H7 (cell line): ENCODE measurements at places on chromosomes 6 and 20. TPM values are rescaled to one million over a fixed set of nuclear protein-coding genes. Genes with fewer than 3 reads are reported as not detected.

CPNE5 gene
- 0.04 and 0.42 TPM in 2 replicates for total RNA-seq

DNA sequence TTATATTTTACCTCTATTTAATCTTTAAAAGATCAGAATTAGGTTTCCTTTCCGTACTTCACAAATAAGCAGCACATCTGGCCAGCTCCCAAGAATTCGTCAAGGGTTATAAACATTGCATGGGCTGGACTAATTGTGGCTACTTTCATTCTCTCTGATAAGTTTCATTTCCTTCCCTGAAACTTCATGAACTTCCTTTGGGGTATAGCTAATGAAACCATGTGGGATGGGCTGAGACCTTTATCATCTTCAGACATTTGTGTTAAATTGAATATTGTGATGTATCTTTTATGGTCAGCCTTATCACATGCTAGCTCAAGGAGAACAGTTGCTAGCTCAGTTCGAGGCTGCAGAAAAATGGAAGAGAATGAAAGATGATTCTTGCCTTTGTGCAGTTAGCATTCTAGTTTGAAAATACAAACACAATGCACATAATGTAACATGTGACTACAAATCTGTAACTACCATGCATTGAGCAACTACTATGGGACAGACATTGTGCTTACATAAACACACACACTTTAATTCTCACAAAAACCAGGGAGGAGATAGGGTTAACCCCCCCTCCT is 1.7 kb upstream of the GMPR start:
- DNase-seq: no peak

NAA20 gene
- total RNA-seq: 28.8 and 30.7 TPM in 2 replicates

DNA sequence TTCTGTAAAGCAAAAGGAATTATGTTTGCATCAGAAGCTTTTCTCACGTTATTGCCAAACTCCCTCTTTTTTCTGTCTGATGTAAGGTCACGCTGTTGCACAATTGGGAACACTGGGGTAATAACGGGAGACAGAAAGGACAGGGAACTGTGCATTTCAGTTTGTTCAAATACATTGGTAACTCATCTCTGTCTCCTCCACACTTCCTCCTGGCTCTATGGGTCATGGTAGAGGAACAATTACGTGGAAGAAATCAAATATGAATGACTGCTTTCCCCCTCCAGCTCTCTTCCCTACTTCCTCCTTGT is 132.2 kb upstream of the TNFAIP3 start:
- no peak for DNase-seq

DNA sequence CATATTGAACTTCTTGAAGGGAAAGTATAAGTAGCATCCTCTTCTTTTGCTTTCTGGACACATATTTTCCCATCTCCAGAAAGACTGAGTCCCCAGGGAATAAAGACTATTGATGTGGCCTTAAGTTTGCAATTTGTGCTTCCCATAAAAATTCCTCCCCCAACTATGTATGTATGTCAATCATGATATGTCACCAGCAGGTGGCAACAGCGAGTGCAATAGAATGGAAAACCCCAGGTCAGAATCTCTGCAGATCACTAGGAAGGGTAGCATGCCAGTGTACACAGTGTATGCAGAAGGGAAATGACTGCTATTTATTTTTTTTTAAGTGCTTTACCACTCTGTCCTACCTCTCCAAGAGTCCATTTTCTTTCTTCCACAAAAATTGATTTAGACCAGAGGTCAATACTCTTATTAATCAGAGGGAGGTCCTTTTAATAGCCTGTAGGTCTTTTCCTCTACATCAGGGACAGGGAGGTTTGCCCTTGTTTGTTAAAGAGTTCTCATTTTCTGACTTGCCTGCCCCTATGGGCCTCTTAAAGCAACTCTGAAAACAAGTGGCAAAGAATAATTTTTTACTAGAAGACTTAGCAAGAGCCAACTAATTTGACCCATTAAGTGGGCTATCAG is 61.4 kb downstream of the BMP2 start:
- DNase-seq: peak; percentile 20

COL20A1 gene
- total RNA-seq: 0.17 and 0.70 TPM in 2 replicates
